LNCaP clone FGC (cell line): ENCODE measurements at places on chromosomes 1 and 21.

DNA sequence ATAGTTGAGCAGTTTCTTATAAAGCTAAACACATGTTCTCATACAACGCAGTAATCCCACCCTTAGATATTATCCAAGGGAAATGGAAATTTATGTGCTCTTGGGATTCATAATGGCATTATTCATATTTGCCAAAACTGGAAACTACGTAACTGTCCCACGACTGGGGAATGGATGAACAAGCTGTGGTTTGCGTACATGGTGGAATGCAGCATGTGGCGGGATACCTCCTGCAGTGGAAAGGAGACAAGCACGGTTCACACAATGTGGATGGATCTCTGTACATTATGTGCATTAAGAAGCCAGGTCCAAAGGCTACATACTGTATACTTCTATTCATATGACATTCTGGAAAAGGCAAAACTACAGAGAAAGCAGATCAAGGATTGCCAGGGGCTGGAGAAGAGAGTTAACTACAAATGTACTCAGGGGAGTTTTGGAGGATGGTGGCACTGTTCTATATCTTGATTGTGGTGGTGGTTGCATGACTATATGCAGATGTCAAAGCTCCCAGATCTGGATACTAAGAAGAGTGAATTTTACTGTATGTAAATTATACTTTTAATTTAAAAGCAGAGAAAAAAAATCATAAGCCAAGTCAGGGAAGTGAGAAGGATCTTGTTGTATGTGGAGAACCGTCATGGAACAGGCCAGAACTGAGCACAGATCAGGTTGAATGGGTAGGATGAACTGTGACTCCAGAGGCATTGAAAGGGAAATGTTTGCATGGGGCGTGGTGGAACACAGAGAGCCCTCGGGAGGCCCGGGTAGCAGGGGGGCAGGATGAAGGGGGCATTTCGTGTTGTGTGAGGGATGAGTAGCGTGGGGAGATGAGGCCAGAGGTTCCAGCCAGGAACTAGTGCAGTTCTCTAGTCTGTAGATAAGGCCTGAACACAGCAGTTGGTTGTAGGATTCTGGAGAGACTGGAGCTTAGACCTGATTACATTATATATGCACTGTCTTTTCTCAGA is 90.7 kb downstream of the GALNT2 start:
- no peak for DNase-seq

DNA sequence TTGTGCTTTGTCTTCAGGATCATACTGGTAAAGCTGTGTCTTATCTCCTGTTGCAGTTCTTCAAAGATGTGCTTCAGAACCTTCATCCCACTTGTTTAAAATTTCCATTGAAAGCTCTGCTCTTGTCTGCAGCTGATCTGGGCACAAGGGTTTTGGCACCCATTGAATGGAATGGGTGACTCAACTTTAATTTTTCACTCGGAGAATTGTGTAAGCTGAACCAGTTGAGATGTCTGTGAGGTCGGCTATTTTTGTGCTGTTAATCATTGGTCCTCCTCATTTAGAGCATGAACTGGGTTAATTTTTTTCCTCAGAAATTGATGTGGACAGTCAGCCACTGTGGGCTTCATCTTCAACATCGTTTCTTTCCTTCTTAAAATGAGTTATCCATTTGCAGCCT is 252.1 kb downstream of the TM2D1 start:
- DNase-seq = no peak

DNA sequence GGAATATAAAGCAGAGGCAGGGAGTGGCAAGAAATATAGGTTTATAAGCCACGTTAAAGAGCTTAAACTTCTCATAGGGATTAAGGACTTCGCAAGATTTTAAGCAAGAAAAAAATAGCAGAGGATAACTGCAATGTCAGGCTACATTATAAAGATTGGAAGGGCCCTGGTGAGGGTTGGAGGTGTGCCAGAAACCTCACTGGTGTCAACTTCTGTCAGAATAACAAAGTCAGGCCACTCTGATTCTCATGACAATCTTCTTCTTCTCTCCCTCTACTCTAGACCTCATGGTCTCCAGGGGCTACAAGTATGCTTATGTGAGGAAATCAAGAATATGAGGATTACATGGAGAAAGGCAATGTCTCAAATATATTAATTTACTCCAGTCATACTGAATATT is 32.6 kb upstream of the FMO2 start:
- DNase-seq = no peak

GRCh38 chr1:181369416-181369815 is 113.9 kb upstream of the CACNA1E start:
- DNase-seq = no peak

DNA sequence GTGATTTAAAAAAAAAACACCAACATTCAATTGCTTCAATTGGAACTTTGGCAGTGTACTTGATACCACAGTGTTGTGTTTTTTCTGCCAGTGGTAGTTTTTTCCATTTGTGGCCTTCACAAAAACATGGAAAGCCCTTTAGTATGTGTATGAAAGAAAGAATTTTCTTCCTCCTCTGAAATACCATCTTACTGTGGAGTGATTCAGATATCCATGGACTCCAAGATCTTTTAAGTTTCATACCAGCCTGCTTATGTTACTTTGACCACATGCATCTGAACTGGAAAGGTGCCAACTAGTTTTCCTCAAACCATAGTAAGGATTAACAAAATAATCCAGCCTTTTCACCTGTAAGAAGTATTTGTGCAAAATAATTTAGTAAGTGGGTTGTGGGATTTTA is 3.4 kb downstream of the PPP2R5A start:
- no peak for DNase-seq

GRCh38 chr1:61157468-61157987 is 75.2 kb downstream of the NFIA start:
- DNase-seq = no peak

- DNase-seq = no peak
Observed at GRCh38 chr1:197798492-197798891, 23.2 kb upstream of the DENND1B start.

GRCh38 chr1:43770111-43770510 is 62.8 kb downstream of the ST3GAL3 start:
- no peak for DNase-seq
